Foreskin keratinocyte (primary cell): ENCODE measurements at places on chromosomes 4 and X. TPM values are rescaled to one million over a fixed set of nuclear protein-coding genes. Genes with fewer than 3 reads are reported as not detected.
A peak's percentile ranks its signal among the peaks of the same experiment; 100 is the strongest.

DNA sequence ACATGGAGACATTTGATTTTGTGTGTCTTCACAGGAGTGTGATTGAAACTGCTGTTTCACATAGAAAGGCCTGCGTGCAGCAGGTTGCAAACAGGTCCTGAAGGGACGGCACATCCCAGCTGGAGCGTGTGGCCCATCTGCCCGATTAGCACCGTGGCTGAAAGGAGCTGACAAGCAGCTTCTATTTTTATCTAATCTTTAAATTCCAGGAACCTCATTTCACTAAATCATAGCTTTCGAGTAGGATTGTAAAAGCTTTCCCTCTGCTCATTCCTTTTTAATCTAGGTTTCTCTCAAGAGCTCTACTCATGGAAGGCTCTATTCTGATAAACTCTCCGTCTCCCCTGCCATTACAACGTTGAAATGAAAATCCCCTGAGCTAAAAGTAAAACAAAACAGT lies 106.8 kb downstream of the FSTL5 start:
- no peak for DNase-seq

SPANXN3 gene
- not detected in 2 replicates for total RNA-seq

DNA sequence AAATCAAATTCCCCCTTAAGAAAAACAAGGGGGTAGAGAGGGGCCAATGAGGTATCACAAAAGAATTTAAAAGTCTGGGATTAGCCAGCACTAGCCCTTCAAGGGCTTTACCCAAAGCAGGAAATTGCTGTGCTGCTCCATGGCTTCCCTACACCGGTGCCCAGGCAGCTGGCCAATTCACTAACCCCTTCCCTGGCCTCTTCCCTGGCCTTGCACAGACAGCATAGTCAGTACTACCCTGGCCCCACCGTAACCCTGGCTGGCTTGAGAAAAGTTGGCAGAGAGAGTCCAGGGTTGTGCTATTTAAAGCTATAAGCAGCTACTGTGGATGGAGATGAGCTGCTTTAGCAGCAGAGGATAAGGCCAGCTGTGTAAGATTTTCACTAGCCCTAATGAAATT lies 43.1 kb downstream of the ADAMTS3 start:
- no peak for DNase-seq

DNA sequence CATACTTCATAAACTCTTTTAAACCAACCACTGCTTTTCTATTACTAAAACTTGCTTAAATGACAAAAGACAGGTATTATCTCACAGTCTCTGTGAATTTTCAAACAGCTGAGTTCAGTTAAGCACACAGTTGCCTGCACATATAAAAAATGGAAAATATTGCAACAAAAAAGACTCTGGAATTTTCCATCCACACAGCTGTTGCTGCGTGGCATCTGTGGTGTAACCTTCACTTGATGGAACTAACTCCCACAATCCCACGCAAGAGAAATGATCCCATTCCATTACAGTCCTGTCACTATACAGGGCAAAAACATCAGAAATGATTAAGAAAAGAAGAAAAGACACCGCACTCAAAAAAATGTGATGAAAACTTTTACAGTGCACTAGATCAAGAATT lies 149.8 kb upstream of the TBL1X start:
- no peak for DNase-seq

DNA sequence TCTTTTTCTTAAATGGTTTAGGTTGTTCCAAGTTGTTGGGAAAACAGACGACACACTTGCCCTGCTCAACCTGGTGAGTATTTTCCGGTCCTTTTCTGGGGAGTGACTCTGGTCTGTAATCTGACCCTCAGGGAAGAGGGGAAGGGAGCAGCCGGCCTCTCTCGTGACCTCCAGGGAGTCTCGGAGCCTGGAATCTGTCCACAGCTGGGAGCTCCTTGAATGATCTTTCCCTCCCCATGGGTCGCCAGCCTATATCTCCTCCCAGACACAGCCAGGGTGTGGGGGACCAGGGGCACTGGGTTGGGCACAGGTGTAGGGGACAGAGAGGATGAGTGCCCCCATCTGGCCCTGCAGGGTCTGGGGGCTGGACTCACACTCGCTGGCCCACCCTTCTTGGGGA lies 18.9 kb downstream of the TMEM175 start:
- DNase-seq, result no peak

GDPD2 gene
- 0.14 and 0.17 TPM in 2 replicates for total RNA-seq

DNA sequence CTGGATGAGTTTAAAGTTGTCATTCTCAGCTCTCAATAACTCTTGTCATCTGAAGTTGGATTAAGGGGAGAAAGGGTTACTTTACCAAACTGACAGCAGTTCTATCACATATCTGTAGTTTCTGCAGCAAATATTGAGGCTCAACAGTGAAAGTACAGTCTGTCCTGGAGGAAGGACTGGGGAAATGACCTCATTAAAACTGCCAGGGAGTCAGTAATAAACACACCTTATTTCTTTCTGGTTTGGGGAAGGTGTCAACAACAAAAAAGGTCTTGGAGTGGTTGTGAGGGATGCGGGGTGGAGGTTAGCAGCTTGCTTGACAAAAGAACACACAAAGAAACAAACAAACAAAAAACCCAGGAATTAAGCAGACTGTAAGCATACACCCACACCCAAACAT lies 1418.0 kb downstream of the STIM2 start:
- no peak for DNase-seq

- peak; percentile 40 for DNase-seq
Measured at GRCh38 chr4:15457406-15458201, 12.1 kb upstream of the CC2D2A start.
